ENCODE measurements at places on chromosomes 2 and 18.

DNA sequence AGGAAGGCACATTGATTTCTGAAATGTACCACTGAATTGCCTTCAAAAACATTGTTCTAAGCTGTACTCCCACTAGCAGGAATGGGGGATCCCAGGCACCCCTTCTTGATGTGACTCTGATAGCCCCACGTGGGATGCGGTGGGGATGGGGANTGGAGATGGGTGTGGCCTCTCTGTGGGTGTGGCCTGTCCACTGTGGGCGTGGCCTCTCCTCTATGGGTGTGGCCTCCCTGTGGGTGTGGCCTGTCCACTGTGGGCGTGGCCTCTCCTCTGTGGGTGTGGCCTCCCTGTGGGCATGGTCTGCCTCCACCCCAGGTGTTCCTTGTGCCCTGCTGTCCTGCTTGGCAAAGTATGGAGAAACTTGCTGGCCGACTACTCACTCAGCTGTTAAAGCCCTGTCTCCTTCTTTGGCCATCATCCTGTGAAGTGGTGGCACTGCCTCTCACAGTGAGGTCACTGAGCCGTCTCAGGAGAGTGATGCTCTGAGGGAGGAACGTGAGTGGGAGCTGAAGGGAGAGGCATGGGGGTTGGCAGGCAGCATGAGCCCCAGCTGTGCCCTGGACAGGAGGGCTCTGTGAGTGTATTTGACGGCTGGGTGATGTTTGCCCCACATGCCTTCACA lies 6.7 kb upstream of the PARD6G start:
- no peak for DNase-seq

GRCh38 chr2:151083856-151084795 lies 177.5 kb downstream of the RBM43 start:
- DNase-seq: peak; percentile 25

DNA sequence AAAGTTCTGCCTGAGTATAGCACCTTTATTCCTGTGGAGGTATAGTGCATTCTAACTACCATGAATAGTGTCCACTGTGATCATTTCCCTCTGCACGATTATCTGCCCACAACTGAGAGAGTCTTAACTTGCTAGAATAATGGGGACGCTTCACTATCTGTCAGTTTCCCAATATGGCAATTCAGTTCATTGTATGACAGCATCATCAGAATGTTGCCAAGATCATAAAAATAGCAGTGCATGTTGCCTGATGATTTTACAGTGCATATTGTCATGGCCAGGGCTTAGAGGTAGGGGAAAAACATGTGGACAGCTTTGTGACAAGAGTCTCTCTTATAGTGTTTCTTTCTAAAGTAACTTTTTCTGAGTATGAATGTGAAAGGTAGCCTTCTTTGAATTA lies 6.1 kb downstream of the RASGRP3 start:
- no peak for DNase-seq

DNA sequence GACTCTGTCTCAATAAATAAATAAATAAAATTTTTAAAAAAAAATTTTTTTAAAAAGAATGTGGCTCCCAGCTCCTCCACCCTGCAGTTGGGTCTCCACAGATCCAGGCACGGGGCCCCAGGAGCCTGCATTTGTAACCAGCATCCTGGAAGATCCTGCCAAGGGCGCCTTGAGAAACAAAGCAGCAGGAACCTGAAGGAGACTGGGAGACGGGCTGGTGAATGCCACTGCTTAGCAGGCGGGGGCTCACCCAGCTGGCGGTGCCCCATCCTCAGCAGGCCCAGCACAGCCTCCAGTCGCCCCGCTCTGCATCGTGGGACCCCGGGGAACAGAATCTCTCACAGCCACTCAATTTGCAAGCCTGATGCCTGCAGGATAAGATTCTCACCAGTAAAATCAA lies 187.5 kb upstream of the SALL3 start:
- DNase-seq: no peak

DNA sequence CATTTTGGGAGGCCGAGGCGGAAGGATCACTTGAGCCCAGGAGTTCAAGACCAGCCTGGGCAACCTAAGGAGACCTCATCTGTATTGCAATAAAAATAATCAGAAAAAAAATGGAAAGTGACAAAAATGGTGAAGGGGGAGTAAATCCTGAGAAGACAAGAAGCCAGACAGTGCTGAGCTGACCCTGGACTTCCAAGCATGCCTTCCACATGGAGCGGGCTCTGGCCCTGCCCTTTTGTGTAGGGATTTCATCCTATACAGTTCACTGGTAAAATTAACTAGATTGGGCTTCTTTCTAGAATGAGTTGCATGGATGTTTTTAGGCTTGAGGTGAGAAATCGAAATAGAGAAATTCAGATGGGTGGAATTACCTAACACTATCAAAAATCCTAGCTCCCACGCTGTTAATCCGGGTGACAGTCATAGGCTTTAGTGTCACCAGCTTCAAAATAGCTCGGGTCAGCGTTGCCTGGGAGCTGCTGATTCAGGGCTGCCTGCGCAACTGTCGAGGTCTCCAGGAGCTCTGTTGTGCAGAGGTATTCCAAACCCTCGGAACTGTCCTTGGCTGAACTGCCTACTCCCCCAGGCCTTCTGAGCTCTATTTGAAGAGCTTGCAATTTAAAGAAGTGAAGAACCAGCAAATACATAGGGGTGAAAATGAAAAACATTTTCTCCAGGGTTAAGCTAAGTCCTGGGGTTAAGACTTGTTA lies 21.5 kb upstream of the ZNF532 start:
- no peak for DNase-seq

- no peak for DNase-seq
Observed at GRCh38 chr2:226893216-226893615, 57.4 kb downstream of the RHBDD1 start.

DNA sequence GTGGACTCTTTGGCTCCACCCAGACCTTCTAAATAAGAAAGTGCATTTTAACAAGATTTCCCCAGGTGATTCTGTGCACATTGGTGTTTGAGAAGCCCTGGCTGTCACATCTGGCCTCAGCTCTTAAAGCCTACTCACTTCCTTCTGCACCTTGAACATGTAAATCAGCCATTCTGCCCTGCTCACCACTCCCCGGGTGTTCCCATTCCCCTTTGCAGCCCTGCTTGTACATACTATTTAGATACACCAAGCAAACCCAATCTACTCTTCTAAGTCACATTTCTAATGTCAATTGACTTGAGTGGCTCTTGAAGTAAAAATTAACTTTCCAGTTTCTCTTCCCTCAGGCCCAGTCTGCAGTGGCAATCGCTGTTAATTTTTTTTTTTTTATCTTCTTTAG lies 13.1 kb upstream of the SCN1A start:
- DNase-seq: no peak

DNA sequence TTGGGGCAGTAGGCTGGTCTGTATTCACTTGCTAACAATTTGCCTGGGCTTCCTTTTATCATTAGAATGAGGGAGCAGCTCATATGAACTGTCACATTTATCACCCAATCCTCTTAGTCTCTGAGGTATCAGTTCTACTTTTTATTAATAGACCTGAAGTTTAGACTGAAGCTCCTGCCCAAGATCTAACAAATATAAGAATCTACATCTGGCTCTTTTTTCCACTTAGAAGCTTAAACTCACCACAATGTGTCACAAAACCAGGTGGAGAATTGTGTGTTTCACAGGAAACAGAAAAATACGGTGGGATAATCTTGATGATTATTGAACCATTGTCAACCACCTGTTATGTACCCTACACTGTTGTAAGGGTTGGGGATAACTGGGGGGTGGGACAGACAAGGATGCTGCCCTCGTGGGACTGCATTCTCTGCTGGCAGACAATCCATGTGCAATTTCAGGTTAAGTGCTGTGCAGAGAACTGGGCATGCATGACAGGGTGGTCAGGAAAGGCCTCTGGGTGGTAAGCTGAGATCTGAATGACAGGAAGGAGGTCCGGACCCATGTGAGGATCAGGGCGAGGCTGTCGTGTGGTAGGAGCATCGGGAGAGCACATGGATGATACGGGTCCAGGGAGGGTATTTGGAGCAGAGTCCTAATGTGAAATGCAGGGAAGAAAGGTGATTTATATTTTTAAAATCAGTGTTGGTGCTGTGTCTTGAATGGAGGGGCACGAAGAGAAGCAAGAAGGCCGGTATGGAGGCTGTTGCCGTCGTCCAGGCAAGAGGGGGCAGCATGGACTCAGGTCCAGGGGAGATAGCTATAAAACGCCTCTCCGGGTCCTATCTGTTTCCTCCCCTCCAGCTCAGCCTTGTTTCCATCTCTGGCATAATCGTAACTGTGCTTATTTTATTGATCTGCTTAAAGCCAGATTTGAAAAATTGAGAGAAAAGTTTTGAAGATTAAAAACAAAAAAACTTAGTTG lies 17.6 kb downstream of the MYL12B start:
- DNase-seq: no peak

Measured in NCI-H774 (cell line).